ENCODE measurements at places on chromosomes 2 and 18.

DNA sequence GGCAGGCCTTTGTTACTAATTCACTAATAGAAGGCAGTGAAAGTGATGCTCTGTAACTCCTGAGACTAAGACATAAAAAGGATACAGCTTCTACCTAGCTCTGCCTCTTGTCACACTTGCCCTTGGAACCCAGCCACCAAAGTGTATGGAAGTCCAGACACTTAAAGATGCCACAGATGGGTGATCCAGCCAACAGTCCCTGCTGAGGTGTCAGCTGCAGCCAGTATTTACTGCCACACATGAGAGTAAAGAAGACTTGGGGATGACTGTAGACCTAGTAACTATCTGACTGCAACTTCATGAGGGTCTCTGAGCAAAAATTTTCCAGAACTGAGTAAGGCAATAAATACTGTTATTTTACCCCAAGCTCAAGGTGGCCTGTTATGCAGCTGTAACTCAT lies 8.8 kb downstream of the IMMT start:
- DNase-seq: no peak

- no peak for DNase-seq
Observed at GRCh38 chr18:6649421-6650126, 79.9 kb upstream of the ARHGAP28 start.

DNA sequence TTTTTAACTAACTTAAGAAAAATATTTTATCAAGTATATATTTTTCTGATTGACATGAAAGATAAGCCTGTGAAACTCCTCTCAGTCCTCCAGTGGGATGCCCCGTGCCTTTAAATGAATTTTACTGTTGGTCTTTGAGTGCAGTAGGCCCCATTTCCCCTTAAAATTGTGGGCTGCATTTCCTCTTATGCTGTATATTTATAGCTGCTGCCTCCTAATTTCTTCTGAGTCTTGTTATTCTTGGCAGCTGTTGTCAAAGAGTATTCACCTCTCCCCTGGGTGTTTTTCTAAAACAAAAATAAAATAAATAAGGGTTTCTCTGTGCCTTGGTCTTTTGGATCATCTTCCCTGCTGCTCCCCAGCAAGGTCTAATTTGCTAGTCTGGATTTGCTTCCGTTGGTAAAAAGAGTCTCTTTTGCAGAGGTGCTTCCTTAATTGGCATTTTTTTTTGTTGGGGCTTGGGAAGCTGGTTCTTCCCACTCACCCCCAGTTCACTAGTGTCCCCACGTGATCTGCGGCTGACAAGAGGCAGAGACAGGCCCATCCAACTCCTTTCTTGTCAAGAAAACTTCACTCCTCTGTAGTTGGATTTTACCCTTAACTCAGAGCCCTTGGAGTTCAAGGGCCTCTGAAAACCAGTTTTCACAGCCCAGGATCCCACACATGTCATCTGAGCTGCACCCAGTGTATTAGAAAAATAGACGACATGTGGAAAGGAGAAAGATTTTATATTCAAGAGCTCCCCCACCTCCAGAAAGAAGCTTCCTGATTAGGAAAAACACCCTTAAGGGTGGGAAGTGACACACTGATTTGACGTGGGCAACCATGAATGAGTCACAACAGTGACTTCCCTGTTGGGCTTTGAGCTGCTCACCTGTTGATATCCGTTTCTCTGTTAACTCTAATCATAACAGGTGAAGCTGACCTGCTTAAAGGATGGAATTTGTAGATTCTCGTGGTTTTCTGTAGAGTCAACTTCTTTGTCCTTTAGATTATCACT lies 431.5 kb downstream of the DCDC2C start:
- no peak for DNase-seq

DNA sequence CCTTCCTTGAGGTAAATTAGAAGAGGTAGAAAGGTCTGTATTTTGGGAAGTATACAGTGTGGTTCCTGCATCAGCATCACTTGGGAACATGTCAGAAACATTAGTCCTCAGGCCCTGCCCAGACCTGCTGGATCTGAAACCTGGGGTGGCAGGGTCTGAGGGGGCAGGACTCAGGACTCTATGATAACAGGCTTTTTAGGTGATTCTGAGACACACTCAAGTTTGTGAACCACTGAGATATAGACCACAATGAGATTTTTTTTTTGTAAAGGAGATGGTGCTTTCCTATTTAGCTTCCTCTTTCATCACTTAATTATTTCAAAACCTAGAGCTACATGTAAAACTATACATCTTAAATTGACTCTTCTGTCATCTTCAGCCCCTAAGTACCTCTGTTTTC lies 262.7 kb upstream of the SPOPL start:
- DNase-seq: no peak

Measured in anterior cingulate cortex (tissue), 58 donors.